ENCODE measurements at places on chromosomes 7 and 10.

- DNase-seq: no peak
These were observed 57.6 kb upstream of the PIK3CG start for GRCh38 chr7:106807474-106807873.

GRCh38 chr10:32982293-32982709 lies 24.3 kb upstream of the ITGB1 start:
- no peak for DNase-seq

GRCh38 chr7:3065724-3066143 lies 22.1 kb upstream of the CARD11 start:
- no peak for DNase-seq

- no peak for DNase-seq
These were observed 121.5 kb downstream of the TWIST1 start for GRCh38 chr7:18995811-18996426.

DNA sequence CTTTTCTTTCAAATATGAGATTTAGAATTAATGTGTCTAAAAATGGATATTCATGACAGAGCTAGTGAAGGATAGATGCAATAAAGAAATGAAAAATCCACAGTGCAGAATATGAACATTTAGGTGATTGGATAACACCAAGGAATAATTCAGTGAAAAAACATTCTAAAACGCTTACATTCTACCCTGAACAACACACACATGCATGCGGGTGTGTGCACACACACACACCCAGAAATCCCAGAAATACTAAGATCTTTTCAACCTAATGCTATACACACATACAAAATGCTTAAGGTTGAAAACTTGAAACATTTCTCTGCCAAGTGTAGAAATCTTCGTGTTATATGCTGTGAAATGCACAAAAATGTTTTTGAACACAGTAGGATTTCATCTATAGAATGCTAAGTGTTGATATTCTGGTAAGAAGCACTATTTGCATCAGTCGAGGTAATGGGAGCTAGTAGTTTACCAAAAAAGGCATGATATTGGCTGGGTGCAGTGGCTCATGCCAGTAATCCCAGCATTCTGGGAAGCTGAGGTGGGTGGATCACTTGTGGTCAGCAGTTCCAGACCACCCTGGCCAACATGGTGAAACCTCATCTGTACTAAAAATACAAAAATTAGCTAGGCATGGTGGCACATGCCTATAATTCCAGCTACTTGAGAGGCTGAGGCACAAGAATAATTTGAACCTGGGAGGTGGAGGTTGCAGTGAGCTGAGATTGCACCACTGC lies 600.6 kb downstream of the PHTF2 start:
- DNase-seq: no peak

- DNase-seq: no peak
These were observed 9.8 kb downstream of the VSIR start for GRCh38 chr10:71763352-71764127.

DNA sequence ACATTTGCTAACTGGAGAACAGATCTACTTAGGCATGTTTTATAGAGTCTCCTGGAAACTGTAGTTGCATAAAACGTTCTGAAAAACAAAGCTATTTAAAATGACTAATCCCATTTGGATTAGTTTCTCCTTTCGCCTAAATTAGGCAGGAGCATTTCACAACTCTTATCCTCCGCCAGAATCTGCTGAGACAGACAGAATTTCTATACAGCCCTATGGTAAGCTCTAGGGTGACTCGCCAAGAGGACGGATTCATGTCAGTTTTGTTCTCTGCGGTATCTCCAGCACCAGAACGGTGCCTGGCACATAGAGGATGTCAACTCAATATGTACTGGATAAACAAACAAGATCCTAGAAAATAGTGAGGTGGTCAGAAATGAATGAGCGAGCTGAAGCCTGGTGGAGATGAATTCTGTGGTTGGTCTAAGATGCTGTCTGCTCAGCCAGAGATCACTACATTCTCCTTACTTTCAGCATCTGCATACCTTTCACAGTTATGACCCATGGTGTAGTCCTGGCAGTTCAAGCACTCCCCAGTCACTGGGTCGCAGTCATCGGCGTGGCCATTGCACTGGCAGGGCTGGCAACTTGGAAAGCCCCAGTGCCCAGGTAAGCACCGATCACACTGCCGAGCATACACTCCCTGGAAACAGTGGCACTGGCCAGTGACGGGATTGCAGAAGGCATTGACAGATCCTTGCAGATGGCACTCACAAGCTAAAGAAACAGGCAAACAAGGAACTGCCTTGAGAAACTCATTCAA lies 44.0 kb downstream of the LAMB1 start:
- DNase-seq: no peak

All from head of caudate nucleus (tissue), 42 donors.